ENCODE measurements at places on chromosomes 4 and X.

DNA sequence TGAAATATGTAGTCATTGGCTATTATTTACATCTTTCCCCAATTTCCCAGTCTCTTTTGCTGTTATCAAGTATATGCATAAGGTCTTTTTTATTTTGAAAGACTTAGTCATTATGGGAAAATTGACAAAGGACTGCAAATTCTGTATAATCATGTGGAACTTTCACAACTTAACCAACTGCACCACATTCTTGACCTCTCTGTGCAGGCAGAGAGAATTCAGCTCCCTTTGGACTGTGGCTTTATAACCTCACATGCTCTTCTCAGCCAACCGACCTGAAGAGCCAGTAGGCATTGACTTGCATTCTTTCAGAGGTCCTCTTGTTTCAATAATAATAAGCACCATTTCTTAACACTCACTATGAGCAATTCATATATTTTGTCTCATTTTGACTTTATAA, 66.9 kb downstream of the ANXA3 start:
- no peak for DNase-seq

DNA sequence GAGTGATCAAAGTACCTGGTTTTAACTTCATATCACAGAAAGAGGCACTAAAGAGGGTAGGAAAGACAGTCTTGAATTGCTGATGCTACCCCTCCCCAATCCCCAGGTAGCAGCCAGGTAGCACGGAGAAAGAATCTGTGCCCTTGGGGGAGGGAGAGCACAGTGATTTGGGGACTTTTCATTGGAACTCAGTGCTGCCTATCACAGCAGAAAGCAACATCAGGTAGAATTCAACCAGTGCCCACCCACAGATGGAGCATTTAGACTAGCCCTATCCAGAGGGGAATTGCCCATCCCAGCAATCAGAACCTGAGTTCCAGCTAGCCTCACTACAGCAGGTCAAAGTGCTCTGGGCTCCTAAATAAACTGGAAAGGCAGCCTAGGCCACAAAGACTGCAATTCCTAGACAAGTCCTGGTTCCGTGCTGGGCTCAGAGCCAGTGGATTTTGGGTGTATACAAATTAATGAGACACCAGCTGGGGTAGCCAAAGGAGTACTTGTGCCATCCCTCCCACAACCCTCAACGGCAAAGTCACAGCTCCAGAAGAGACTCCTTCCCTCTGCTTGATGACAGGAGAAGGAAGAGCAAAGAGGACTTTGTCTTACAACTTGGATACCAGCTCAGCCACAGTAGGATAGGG, 228.1 kb downstream of the THOC2 start:
- DNase-seq = no peak

- no peak for DNase-seq
Observed at GRCh38 chr4:41214825-41215146, 444 bp upstream of the APBB2 start.

GRCh38 chr4:167282171-167282864, 48.0 kb upstream of the SPOCK3 start:
- no peak for DNase-seq

DNA sequence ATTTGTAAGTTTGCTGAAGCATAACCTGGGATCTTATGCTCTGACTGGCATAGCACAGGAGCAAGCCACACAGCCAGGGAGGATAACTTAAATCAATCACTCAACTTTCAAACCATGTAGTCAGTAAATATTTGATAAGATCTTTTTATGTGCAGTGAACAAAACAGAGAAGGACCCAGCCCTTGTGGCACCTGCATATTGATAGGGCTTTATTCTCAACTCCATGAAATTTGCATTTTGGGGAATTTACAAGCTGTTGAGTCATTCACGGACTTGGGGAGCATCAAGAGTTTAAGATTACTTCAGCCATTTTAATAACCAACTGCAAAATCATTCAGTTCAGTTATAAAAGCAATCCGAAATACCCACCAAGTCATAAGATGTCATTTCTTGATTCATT, 122.6 kb downstream of the COMMD8 start:
- no peak for DNase-seq

DNA sequence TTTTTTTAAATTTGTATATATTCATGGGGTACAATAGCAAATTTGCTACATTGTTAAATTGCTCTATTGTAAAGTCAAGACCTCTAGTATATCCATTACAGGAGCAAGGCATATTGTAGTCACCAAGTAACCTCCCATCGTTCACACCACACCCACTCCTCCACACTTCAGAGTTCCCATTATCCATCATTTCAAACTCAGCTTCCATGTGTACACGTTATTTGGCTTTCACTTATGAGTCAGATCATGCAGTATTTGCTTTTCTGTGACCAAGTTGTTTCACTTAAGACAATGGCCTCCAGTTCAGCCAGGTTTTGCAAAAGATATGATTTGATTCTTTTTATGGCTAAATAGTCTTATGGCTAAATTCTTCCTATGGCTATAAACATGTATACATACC, 2614.2 kb downstream of the PCDH7 start:
- DNase-seq = no peak

- no peak for DNase-seq
Observed at GRCh38 chrX:2559124-2559523, 58.3 kb upstream of the DHRSX start.
